Activated CD4-positive, alpha-beta memory T cell treated with anti-CD3 and anti-CD28 coated beads, Interleukin-2, amount 10 ng/mL, durations not matched to agents 7 days and 5 days (primary cell): ENCODE measurements at places on chromosomes 5 and 9.
A peak's percentile ranks its signal among the peaks of the same experiment; 100 is the strongest.

- no peaks in the 10 kb centered on the region for H3K27me3 ChIP-seq
- no peaks in the 10 kb centered on the region for H3K36me3 ChIP-seq
- no peak overlapping the region for H3K4me3 ChIP-seq
- H3K4me1 ChIP-seq = no peaks in the 10 kb centered on the region
- no peak overlapping the region for H3K27ac ChIP-seq
Observed at GRCh38 chr5:114435885-114436299, 74.0 kb downstream of the KCNN2 start.

DNA sequence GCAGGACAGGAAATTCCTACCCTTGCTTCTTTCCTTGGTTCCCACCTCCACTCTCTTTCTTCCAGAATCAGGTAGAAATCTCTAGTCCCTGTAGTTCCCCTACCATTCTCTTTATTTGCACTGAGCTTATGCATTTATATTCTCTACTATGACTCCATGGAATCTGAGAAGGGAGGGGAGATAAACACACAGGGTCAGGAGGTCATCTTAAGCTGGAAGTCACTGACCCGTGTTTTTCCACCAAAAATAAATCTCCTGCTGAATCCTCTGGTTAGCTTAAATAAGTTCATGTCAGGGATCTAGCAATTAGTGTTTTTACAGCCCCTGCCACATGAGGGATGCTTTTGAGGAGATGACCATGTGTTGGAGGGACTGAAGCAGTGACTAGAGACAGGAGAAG, 3.7 kb downstream of the ACTL7B start:
- H3K4me1 ChIP-seq = no peaks in the 10 kb centered on the region
- no peaks in the 10 kb centered on the region for H3K36me3 ChIP-seq
- no peak for DNase-seq
- no peaks in the 10 kb centered on the region for H3K27me3 ChIP-seq

DNA sequence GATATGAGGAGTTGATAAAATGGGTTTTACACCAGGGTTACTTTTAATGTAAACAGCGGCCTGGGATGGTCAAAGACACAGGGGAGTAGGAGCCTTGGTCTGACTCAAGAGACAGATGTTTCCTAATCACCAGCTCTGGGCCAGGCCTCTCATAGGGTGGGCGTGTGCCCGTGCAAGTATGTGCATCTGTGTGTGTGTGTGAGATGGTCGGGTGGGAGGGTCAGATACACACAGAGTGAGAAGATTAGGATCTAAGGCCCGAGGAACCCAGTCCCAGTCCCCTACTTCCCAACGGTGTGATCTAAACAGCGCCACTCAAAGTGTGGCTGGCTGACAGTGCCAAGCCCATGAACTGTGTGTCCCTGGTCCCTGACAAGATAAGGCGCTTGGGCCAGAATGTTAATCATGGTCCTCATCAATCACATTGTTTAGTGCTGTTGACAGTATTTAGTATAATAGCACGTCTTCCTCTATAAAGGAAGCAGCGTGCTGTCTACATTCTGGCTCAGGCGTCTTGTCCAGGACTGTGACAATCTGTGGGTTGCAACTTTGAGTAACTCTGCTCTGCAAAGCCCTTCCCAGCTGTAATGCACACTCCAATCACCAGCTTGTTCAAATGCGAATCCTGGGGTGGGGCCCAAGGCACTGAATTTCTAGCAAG, 173.7 kb downstream of the DAB2IP start:
- no peak overlapping the region for H3K4me3 ChIP-seq
- no peaks in the 10 kb centered on the region for H3K27me3 ChIP-seq
- peak; percentile 2 for DNase-seq
- H3K4me1 ChIP-seq = no peaks in the 10 kb centered on the region
- H3K36me3 ChIP-seq = no peaks in the 10 kb centered on the region

- no peak for DNase-seq
- no peaks in the 10 kb centered on the region for H3K36me3 ChIP-seq
- no peak overlapping the region for H3K4me3 ChIP-seq
- H3K27me3 ChIP-seq = peaks cover 18% of the 10 kb centered on the region
- no peak overlapping the region for H3K27ac ChIP-seq
- H3K4me1 ChIP-seq = no peaks in the 10 kb centered on the region
Observed at GRCh38 chr9:68522131-68522530, 18.6 kb downstream of the TMEM252 start.

GRCh38 chr5:37840053-37841034, 503 bp upstream of the GDNF start:
- peaks cover 79% of the 10 kb centered on the region for H3K27me3 ChIP-seq
- no peak overlapping the region for H3K27ac ChIP-seq
- H3K4me1 ChIP-seq = peaks cover 31% of the 10 kb centered on the region
- no peak overlapping the region for H3K4me3 ChIP-seq
- DNase-seq = no peak
- peaks cover 8% of the 10 kb centered on the region for H3K36me3 ChIP-seq

DNA sequence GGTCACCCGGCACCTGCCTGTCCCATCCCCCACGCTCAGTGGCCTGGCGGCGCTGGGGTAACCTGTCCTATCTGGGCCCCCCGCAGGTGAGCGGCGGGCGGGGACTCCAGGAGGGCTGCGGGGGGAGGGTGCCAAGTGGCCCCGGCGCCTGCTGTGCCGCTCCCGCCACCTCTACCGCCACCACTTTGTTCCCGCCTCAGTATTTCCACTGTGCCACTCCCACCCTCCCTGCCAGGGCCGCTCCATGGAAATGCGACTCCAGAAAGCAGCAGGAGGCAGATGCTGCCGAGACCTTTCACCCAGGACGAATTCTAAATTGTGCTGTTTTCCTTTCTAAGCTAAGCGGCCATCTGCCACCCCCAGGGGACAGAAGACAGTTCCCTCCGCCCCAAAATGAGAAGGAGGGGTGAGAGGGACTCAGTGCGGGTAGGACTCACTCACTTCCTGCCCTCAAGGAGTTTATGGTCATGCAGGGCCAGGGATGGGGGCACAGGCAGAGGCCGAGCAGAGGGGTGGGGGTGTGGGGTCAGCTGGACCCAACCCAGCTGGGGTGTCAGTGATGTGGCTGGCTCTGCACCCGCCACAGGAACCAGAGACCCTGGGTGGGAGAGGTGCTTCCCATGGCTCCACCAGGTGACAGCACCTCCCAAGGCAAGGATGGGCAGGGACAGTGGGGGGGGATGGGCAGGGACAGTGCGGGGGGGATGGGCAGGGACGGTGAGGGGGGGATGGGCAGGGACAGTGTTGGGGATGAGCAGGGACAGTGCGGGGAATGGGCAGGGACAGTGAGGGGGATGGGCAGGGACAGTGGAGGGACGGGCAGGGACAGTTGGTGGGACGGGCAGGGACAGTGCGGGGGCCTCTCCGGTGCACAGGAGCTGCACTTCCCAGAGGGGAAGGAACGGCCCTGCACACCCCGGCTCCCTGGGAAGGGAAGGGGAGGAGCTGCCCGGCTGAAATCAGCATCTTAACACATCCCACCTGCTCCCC, 17.8 kb downstream of the NOTCH1 start:
- H3K4me1 ChIP-seq = peaks cover 20% of the 10 kb centered on the region
- H3K36me3 ChIP-seq = peaks cover 2% of the 10 kb centered on the region
- H3K27me3 ChIP-seq = no peaks in the 10 kb centered on the region
- DNase-seq = no peak
- no peak overlapping the region for H3K4me3 ChIP-seq

GRCh38 chr9:23829580-23830475, 3.8 kb upstream of the ELAVL2 start:
- no peak for DNase-seq
- no peaks in the 10 kb centered on the region for H3K4me1 ChIP-seq
- H3K36me3 ChIP-seq = no peaks in the 10 kb centered on the region
- peaks cover 13% of the 10 kb centered on the region for H3K27me3 ChIP-seq
- H3K27ac ChIP-seq = no peak overlapping the region

- DNase-seq = no peak
- no peak overlapping the region for H3K4me3 ChIP-seq
- H3K27ac ChIP-seq = no peak overlapping the region
- no peaks in the 10 kb centered on the region for H3K4me1 ChIP-seq
Observed at GRCh38 chr9:99628285-99628684, 193.4 kb upstream of the NR4A3 start.

DNA sequence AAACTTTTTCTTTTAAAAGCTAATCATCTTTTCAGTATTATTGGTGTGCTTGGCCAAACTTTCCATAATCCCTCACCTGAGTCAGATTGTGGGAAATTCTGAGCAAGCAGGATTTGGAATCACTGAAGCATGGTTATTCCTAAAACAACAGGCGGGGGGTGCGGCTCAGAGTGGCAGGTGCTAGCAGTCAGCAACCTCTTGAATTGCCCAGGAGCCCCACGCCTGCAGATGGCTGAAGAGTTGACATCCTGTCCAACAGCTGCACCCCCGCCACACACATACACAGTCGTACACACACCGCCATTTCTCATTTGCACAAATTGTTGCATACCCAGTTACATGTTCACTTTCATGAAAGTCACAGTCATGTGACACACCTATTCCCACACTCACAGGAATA, 96.6 kb downstream of the LHX2 start:
- no peaks in the 10 kb centered on the region for H3K36me3 ChIP-seq
- peaks cover 3% of the 10 kb centered on the region for H3K27me3 ChIP-seq
- no peaks in the 10 kb centered on the region for H3K4me1 ChIP-seq
- H3K27ac ChIP-seq = no peak overlapping the region
- no peak overlapping the region for H3K4me3 ChIP-seq

DNA sequence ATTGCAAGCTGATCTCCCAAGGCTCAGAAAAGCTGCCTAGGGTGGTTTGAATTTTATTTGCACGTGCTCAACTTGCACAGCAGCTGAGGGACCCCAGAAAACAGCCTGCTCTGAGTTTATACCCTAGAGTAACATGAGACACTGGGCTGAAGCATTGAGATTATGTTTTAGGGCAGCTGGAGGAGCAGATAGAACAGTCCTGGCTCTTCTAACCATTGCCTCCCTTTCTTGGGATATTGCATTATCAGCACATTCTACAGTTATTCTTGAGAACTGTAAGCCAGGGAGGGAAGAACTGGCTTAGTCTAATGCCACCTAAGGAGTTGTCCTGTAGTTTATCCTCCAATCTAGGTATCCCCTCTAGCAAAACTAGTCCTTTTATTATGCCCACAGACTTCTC, 10.3 kb downstream of the SMC2 start:
- H3K36me3 ChIP-seq = peaks cover 65% of the 10 kb centered on the region
- H3K27ac ChIP-seq = no peak overlapping the region
- no peaks in the 10 kb centered on the region for H3K27me3 ChIP-seq
- H3K4me1 ChIP-seq = peaks cover under 1% of the 10 kb centered on the region

GRCh38 chr5:10030219-10030831, 219.4 kb downstream of the ATPSCKMT start:
- DNase-seq = no peak
- no peaks in the 10 kb centered on the region for H3K36me3 ChIP-seq
- H3K4me1 ChIP-seq = no peaks in the 10 kb centered on the region
- H3K4me3 ChIP-seq = no peak overlapping the region

GRCh38 chr9:2740616-2741015, 23.3 kb downstream of the KCNV2 start:
- no peak overlapping the region for H3K4me3 ChIP-seq
- no peak for DNase-seq
- H3K27ac ChIP-seq = no peak overlapping the region

DNA sequence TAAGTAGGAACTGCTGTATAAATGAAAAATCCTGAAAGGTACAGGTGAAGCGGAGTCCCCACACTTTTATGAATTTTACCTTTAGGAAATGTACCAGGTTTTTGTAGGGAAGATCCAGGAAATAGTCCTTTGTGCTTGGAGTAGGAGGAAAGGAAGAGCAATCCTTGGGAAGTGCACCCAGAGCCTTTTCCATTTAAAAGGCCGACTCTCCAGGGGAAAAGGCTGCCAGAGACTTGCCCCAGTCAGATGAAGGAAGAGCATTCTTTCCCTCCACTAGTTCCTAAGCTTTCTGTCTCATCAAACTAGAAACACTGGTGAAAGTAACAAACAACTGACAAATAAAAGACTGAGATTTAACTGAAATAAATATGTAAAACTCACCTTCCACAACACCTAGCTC, 779.4 kb upstream of the CDH6 start:
- H3K4me1 ChIP-seq = no peaks in the 10 kb centered on the region
- H3K4me3 ChIP-seq = no peak overlapping the region
- no peak for DNase-seq
- no peak overlapping the region for H3K27ac ChIP-seq
- no peaks in the 10 kb centered on the region for H3K27me3 ChIP-seq

GRCh38 chr5:158679221-158679641, 420.5 kb downstream of the EBF1 start:
- H3K27me3 ChIP-seq = peaks cover 19% of the 10 kb centered on the region
- no peaks in the 10 kb centered on the region for H3K36me3 ChIP-seq
- H3K4me1 ChIP-seq = no peaks in the 10 kb centered on the region
- no peak overlapping the region for H3K27ac ChIP-seq

GRCh38 chr5:172216345-172216744, 22.4 kb downstream of the EFCAB9 start:
- H3K27me3 ChIP-seq = no peaks in the 10 kb centered on the region
- H3K4me1 ChIP-seq = peaks cover 3% of the 10 kb centered on the region
- H3K4me3 ChIP-seq = no peak overlapping the region
- DNase-seq = no peak

GRCh38 chr5:76604838-76605237, 18.4 kb downstream of the F2RL2 start:
- H3K4me1 ChIP-seq = peaks cover 27% of the 10 kb centered on the region
- H3K27me3 ChIP-seq = no peaks in the 10 kb centered on the region
- DNase-seq = no peak
- peaks cover 64% of the 10 kb centered on the region for H3K36me3 ChIP-seq

GRCh38 chr9:82930116-82930515, 132.8 kb downstream of the RASEF start:
- H3K27me3 ChIP-seq = no peaks in the 10 kb centered on the region
- no peak overlapping the region for H3K27ac ChIP-seq
- H3K4me1 ChIP-seq = no peaks in the 10 kb centered on the region
- DNase-seq = no peak
- no peaks in the 10 kb centered on the region for H3K36me3 ChIP-seq

- H3K36me3 ChIP-seq = no peaks in the 10 kb centered on the region
- H3K4me3 ChIP-seq = no peak overlapping the region
- peak overlapping the region; percentile 61 for H3K27ac ChIP-seq
- peaks cover 9% of the 10 kb centered on the region for H3K27me3 ChIP-seq
- DNase-seq = peak; percentile 49
Observed at GRCh38 chr5:172688349-172689217, 47.5 kb downstream of the NEURL1B start.

DNA sequence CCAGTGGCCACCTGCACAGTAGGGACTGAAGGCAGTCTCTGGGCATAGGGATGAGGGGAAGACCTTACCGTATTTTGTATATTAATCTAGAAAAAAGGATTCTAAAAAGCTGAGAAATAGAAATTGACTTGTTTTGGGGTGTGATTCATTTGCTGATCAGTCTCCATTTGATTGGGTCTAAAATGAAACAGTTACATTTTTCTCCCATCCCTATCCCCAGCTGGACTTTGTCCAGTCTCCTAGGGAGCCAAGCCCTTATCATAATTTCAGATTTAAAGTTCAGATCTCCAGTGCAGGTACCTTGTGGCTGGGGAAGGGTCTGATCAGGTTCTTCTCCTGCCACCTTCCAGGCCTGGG, 240.8 kb downstream of the FANCC start:
- H3K4me1 ChIP-seq = no peaks in the 10 kb centered on the region
- H3K36me3 ChIP-seq = no peaks in the 10 kb centered on the region
- no peaks in the 10 kb centered on the region for H3K27me3 ChIP-seq
- H3K4me3 ChIP-seq = no peak overlapping the region
- DNase-seq = no peak

DNA sequence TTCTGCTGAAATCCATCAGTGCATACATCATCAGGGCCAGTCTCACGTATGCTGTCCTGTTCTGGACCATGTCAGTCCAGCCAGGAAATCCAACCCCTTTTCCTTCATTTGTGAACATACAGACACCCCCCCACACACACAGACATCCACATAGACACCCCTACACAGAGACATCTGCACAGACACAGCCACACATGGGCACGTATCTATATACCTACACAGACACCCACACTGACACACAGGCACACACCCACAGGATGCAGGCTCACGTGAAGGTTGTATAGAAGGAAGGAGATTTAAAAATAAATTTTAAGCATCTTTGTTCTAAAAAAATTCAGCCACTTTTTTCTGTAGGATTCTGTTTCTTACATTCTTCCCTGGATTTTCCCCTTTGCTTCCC, 325.6 kb downstream of the SLIT3 start:
- H3K27me3 ChIP-seq = peaks cover 5% of the 10 kb centered on the region
- no peak overlapping the region for H3K4me3 ChIP-seq
- no peaks in the 10 kb centered on the region for H3K4me1 ChIP-seq
- DNase-seq = no peak
